ENCODE measurements at places on chromosomes 13 and 19. TPM values are rescaled to one million over a fixed set of nuclear protein-coding genes. Genes with fewer than 3 reads are reported as not detected.

The CAPN12 gene
- total RNA-seq: 5.0 TPM

The GPR4 gene
- 3.6 TPM for total RNA-seq

The BRSK1 gene
- total RNA-seq: 14.0 TPM

The ZNF132 gene
- 4.9 TPM for total RNA-seq

DNA sequence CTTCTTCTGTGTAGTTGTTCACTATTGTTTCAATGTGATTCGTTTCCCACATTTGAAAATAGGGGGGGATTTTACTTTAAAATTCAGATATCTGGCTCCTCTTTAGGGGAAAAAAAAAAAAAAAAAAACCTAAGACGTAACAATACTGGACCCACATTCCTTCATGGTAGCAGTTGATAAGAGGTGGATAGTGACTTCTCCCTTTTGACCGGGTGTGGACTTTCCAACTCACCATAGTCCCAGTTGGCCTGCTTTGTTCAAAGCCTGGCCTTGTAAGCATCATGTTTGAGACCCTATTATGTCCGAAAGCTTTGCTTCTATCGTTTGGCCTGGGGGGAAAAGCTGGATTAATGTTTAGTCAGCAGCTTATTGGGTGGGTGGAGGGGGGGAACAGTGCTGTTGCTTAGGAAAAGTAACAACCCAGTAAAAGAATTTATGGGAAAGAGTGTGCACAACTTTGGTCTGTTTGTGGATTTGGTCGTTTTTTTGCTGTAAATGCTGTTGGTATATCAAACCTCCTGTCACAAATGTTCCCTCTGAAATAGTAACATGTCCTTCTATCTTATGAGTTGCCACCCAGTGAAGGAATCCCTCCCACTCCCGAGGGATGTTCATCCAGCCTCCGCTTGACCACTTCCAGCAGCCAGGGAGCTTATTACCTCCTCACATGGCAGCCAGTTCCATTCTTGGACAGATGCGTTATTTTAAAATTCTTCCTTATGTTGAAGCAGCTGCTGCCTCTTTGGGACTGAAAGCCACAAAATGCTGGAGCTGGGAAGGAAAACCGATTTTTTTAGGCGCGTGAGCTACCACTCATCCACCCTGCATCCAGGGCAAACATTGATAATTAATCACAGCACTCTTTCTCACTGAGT lies 10.4 kb downstream of the SAMD4B start:
- no peak for DNase-seq

- DNase-seq: no peak
These were observed 46.5 kb upstream of the TFDP1 start for GRCh38 chr13:113537909-113538688.

DNA sequence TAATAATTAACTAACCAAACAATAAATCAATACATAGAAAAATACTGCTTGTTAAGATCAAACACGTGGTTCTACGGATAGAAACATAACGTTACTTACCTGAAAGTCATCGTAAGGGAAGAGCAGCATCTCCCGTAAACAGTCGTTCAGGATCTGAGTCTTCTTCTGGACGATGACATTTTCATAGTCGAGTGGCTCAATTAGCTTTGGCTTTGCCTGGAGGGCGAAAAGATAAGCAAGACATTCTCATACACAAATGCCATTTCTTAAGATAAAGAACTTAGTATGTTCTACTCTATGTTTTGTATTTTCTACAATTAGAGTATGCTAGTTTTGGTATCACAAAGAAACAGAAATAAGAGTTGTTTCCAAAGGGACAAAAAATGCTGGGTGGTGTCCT lies 22.5 kb downstream of the DOCK9 start:
- DNase-seq: no peak
